Aorta (tissue), 5 donors: ENCODE measurements at places on chromosomes 3 and 15.

- no peak for DNase-seq
Observed at GRCh38 chr15:84926491-84927230, 42.2 kb downstream of the SLC28A1 start.

- DNase-seq = no peak
Observed at GRCh38 chr3:9582332-9582731, 28.7 kb upstream of the LHFPL4 start.

DNA sequence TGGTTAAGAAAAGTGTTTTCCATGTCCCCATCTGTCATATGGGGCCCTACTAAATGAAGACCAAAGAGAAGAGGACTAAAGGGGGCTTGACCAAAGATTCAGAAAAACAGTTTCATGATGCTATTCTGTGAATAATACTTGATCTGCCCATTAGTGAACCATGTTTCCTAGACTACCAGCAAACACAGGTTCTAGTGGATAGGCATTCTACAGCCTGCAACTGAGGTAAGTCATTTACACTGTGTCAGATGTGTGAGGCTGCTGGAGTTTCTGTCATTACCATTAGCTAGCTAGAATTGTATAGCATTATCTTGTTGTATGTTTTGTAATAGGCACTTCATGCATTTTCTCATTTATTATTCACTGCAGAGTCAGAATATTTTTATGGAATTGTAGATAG, 6.6 kb downstream of the GPR171 start:
- no peak for DNase-seq

DNA sequence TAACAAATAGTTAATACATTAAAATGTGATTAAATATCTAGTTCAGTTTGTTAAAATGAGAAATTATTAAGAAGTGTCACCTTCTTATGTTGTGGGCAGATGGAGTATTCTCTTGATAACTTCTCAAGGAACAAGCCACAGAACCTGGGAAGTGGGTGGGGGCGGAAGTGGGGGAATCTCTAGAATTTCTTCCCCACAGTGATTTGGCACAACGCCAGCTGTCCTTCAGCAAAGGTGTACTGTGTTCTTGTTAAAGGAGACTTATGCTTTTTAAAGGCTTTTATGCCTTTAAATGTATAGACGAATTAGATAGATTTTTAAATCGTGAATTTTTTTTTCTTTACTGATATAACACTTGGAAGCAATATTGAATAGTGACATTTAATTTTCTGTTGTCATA, 42.4 kb downstream of the SEC22A start:
- no peak for DNase-seq

GRCh38 chr3:11603628-11604027, 40.1 kb downstream of the VGLL4 start:
- DNase-seq = peak; percentile 82

DNA sequence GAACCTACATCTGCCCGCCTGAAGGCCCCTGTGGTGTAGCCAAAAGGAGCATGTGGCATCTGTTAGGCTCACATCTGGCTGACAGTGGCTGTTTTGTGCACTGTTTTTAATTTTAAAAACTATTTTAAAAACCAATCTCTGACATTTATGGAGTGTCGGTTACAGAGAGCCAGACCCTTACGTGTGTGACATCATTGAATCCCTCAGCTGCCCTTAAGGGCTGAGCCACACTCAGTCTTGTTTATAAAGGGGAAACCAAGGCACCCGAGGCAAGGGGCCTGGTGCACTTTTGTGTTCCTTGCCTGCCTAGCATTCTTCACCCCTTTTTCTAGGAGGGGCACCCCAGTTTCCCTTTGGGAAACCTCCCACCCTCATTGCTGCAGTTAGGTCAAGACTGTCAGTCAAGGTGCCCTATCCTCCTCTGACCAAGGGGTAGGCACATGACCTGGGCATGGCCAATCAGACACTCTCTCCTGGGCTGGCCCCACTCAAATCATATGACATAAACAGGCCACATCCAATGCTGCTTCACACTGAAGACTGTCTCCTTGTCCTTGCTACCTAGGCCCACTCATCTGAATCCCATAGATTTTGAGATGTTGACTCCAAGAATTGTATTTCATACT, 105.3 kb downstream of the LSM3 start:
- DNase-seq = no peak

GRCh38 chr3:13266005-13266404, 154.1 kb downstream of the NUP210 start:
- peak; percentile 24 for DNase-seq

GRCh38 chr3:42077785-42078184, 13.4 kb upstream of the TRAK1 start:
- no peak for DNase-seq

DNA sequence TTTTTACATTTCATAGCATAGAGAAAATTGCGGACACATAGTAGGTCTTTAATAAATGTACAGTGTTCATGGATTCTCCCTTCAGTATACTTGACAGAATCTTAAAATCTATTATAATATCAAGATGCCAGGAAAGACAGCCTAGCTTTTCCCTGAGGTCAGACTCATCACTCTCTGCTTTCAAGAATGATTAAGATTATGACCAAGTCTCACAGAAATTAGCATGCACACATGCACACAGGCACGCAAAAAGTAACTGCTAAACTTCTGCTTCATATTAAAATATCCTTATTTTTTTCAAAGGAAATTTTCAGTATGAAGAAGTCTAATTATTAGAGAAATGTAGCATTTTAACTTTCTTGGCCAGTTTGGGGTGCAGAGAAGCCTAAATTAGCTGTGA, 493.8 kb upstream of the NECTIN3 start:
- DNase-seq = no peak

DNA sequence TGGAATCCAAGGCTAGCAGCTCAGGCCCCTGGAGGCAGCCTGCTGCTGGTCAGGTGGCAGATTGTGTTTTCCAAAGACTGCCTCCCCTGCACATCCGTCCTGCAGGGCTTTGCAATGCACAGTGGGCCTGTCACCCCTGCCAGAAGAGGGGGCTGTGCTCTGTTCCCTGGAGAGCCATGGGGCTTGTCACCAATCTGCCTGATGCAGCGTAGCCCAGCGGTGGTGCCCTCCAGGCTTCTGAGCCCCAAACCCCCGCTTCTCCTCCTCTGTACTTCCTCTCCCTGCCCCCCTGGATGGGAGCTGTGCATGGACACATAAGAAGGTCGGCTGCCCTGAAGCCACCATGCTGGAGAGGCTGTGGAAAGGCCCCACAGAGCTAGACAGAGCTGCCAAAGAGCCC, 10.0 kb upstream of the PLXNA1 start:
- DNase-seq = no peak

DNA sequence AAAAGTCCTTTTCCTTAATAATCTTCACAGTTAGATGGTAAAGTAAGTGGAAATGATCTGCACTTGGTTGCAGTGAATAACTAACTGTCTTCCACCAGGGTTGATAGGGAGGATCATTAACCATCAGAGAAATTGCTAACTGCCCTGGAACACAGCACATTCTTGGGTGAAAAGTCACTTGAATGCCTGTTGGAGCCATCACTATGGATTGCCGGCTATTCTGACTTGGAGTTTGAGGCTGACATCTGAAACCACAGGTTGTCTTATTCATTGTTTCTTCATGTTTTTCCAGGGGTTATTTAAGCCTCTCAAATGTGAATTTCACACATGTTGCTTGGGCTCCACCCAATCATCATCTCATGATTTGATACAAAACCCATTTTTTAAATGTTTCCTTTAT, 901.4 kb downstream of the MCTP2 start:
- no peak for DNase-seq

DNA sequence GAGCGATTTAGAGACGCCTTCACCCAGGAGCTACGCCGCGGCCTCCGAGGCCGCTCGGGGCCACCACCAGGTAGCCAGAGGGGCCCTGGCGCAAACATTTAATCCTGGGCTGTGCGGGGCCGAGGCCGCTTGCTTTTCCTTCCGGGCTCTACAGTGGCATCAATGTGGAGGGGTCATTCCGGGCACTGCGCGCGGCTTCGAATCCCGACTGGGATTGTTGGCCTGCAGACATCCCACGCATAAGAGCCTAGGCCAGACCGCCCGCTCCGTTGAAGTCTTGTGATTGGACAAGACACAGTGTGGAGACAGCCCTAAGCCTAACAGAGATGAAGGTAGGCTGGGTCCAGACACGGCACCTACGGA, 568 bp upstream of the NCBP2 start:
- DNase-seq = no peak

- peak; percentile 72 for DNase-seq
Observed at GRCh38 chr3:69842789-69843188, 103.5 kb downstream of the MITF start.

DNA sequence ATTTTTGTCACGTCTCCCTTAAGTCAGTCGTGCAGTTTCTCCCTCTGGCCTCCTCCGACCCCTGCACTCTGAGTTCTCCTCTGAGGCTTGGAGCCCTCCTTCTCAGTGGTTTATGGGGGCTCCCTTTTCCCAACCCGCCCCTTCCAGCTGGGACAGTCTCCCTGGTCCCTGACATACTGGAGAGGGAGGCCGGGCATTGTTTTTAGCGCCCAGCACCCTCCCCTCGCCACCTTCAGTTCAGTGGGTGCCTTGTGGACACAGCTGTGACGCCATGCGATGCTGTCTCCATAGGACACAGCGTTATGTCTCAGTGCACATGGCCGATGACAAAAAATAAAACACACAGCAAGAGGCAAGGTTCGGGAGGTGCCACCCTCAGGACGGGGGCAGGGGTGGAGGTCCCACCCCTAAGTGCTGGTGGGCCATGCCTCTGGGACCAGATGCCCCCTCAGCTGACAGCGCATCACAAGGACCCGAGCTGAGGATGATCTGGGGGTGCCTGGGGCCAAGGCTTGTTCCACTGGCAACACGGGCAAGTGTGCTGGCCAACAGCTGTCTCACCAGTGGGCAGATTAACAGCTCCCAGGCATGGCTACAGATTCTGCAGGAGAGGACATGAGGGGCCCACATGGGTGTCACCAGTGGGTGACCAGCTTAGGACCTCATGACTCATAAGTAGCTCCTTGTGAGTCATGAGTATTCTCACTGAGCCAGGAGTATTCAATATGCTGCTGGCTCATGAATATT, 81.6 kb downstream of the PLXNA1 start:
- DNase-seq = no peak

DNA sequence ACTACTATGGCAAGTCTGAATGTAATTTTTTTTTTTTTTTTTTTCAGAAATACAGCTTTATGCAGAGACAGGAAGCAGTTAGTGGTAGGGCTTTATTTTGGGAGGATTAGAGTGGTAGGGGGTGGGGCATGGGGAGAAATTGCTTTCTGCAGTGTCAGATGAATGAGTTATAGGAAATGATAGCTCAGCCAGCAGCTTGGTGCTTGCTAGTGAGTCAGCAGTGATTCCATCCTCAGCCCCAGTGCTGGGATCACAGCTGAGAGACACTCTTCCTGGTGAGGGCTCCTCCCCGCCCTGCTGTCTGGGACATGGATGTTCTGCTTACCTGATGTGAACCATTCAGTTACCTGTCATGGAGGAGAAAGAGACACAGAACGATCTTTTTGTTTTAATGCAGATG, 39.6 kb downstream of the SEMA6D start:
- peak; percentile 60 for DNase-seq

- DNase-seq = no peak
Observed at GRCh38 chr3:139655909-139656595, 21.7 kb downstream of the NMNAT3 start.

GRCh38 chr3:44962621-44963393, 13.2 kb downstream of the ZDHHC3 start:
- no peak for DNase-seq

DNA sequence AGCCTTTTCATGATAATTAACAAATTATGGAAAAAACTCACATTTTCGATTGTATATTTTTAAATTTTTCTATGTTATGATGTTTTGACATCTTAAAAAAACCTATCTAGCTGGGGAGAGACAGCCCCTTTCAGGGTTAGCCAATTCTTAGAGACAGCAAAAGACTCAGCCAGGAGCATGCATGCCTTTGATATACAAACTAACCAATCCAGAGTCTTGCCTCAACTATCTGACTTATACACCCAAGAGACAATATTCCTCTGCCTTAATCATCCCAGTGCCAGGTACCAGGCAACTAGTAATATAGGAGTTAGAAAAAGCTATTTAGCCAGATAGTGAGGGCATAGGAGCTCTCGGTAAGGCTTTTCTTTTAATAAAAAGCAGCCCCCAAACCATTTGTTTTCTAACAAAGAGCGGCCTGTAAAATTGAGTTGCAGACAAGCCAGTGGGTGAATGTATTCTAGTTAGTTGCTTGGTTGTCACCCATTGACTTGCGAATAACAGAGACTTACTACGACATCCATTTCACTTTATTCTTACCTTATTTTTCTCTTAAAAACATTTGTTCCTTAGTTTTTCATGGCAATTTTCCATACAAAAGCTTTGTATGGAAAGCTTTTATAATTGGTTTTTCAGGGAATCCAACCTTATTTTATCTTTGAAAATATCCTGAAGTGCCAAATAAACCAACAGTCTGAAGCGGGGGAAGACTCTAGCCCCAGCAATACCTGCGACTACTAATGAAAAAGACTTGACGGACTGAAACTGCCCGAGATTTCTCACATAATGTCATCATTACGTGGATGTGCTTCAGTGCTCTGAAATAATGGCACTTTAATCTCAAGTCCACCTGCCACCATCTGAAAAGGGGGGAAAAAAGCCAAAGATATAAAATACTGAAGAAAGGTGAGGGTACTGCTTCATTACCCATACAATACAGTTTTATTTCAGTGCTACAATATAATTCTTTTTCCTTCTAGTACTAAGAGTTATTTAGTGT, 64.6 kb upstream of the ATP2C1 start:
- no peak for DNase-seq

- no peak for DNase-seq
Observed at GRCh38 chr3:171695426-171695825, 114.9 kb downstream of the PLD1 start.

GRCh38 chr3:54917862-54918261, 10.0 kb downstream of the LRTM1 start:
- no peak for DNase-seq

DNA sequence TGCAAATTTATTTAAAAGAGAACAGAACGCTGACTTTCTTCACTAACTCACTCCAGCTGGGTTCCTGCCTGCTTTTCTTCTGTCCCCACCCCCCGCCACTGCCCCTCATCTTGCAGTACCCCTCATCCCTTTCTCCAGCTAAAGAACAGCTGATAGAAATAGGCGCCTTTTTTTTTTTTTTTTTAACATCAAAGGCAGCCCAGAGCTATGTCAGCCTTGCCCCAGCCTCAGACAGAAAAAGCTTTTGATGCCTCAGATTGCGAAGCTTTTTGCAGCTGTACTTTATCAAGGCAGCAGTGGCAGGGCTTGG, 1.8 kb downstream of the CADPS start:
- DNase-seq = no peak

GRCh38 chr15:84840741-84841429, 23.7 kb downstream of the ALPK3 start:
- DNase-seq = peak; percentile 91

GRCh38 chr3:144488927-144489326, 517.3 kb downstream of the DIPK2A start:
- no peak for DNase-seq

GRCh38 chr15:23532024-23532423, 33.5 kb upstream of the MKRN3 start:
- DNase-seq = no peak

- DNase-seq = no peak
Observed at GRCh38 chr3:172296248-172296974, 151.8 kb downstream of the GHSR start.
